ENCODE measurements at places on chromosomes 1 and 21. TPM values are rescaled to one million over a fixed set of nuclear protein-coding genes. Genes with fewer than 3 reads are reported as not detected.

Gene POU3F1
- not detected for total RNA-seq

Gene OR2T33
- not detected for total RNA-seq

Gene S100A14
- 138 TPM for total RNA-seq

DNA sequence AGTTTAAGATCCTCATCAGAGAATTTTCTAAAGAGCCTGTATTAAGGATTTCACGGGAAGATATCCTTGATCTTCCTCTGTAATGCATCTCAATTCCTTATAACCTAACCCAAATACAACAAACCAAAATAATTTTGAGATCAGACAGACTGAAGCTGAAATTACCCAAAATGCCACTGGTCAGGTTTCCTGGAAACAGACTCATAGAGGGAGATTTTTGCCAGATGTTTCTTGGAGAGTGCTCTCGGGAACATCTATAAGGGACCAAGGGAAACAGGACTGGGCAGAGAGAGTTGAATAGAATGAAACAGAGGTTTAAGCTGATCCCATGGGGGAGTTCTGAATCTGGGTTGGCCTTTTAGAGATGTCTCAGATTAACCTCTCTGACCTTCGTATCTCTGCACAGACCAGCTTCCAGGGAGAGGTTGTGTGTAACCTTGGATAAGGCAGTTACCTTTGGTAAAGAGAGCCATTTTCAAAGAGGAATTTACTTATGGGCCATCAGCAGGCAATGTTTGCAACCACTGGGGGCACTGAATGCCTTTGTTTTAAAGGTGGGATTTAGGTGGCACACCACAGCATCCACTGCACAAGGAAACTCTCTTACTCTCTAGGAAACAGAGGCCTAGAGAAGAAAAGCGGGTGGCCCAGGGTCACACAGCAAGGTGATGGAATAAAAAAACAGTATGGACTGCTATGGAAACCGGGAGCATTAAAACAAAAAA, 130.8 kb upstream of the SGIP1 start:
- H3K27ac ChIP-seq, result no peak overlapping the region
- H3K27me3 ChIP-seq, result no peaks in the 10 kb centered on the region
- H3K4me3 ChIP-seq, result no peak overlapping the region
- H3K36me3 ChIP-seq, result no peaks in the 10 kb centered on the region

DNA sequence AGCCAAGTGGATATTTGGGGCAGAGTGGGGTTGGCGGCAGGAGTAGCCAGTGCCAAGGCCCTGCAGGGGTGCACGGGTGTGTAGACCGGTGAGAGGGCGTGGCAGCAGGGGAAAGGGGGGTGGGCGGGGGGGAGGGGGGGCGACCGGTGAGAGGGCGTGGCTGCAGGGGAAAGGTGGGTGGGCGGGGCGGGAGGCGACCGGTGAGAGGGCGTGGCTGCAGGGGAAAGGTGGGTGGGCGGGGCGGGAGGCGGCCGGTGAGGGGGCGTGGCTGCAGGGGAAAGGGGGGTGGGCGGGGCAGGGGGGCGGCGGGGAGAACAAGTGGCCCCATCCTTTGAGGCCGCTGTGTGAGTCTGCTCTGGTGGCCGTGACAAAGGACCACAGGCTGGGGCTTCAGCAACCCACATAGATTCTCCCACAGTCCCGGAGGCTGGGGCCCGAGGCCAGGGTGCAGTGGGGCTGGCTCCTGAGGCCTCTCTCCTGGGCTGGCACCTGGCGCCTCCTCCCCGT, 25.8 kb downstream of the RRP1 start:
- no peak overlapping the region for H3K4me3 ChIP-seq
- DNase-seq, result no peak
- H3K36me3 ChIP-seq, result no peaks in the 10 kb centered on the region
- H3K4me1 ChIP-seq, result peaks cover 39% of the 10 kb centered on the region
- H3K27me3 ChIP-seq, result no peaks in the 10 kb centered on the region
- H3K27ac ChIP-seq, result no peak overlapping the region

All from lower lobe of right lung (tissue), 2 donors.